ENCODE measurements at places on chromosomes 3 and 15.

DNA sequence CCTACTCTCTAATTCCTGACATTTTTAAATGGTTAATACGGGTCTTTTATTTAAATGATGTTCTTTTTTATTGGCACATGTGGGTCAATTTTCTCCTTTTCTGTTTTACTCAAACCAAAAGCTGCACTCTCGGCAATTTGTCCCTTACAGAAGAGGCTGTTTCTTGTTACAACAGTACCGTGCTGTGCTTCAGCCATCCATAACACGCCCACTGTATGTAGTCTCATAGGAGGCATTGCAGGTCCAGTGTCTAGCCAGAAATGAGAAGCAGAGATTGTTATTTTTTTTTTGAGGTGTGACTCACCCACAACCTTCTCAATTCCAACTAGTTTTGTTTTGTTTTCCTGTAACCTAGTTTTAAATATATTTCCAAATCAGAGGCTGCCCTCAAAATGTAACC is 164.6 kb downstream of the GMNC start:
- no peak overlapping the region for H3K4me3 ChIP-seq
- H3K27me3 ChIP-seq = no peaks in the 10 kb centered on the region
- H3K36me3 ChIP-seq = no peaks in the 10 kb centered on the region
- H3K4me1 ChIP-seq = no peaks in the 10 kb centered on the region
- H3K27ac ChIP-seq = no peak overlapping the region

DNA sequence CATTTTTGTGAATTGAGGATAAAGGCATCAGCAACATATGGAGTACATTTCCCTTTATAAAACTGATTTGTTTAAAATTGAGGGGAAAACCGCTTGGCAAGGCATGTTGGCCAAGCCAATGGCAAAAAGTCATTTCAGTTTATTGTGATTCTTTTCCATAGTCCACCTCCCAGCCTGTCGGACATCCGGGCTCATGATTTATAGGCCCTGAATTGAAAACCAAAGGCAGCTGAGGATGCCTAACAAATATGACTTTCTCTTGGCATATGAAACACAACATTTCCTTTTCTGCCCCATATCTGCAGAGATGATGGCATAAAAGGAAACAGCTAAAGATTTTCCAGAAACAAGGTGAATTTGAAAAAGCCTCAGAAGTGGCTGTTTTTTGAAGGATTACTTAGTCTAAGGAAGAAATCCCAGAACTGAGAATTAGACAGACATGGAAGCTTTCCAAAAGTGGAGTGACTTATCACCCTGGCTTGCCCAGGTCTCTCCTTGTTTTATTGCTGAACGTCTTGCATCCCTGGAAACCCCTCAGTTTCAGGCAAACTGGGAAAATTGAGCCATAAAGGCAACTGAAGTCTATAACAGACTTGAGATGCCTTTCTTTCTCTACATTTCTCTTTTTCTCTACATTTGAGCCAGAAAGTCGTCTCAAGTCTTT is 74.0 kb downstream of the COL8A1 start:
- no peak overlapping the region for H3K27ac ChIP-seq
- no peaks in the 10 kb centered on the region for H3K4me1 ChIP-seq
- no peak overlapping the region for H3K4me3 ChIP-seq
- H3K27me3 ChIP-seq = no peaks in the 10 kb centered on the region
- DNase-seq = no peak

GRCh38 chr15:65612616-65612946 is 1.6 kb upstream of the INTS14 start:
- no peaks in the 10 kb centered on the region for H3K27me3 ChIP-seq
- no peaks in the 10 kb centered on the region for H3K4me1 ChIP-seq
- H3K4me3 ChIP-seq = no peak overlapping the region
- DNase-seq = no peak

- DNase-seq = no peak
- H3K27me3 ChIP-seq = no peaks in the 10 kb centered on the region
- no peaks in the 10 kb centered on the region for H3K36me3 ChIP-seq
- H3K27ac ChIP-seq = no peak overlapping the region
These were observed 257.2 kb downstream of the NFKBIZ start for GRCh38 chr3:102106416-102107097.

- no peak overlapping the region for H3K27ac ChIP-seq
- H3K4me3 ChIP-seq = no peak overlapping the region
- no peaks in the 10 kb centered on the region for H3K27me3 ChIP-seq
- H3K36me3 ChIP-seq = no peaks in the 10 kb centered on the region
These were observed 88.8 kb downstream of the CLASP2 start for GRCh38 chr3:33629219-33629618.
